HT-29 (cell line): ENCODE measurements at places on chromosomes 16 and 17. TPM values are rescaled to one million over a fixed set of nuclear protein-coding genes. Genes with fewer than 3 reads are reported as not detected.

Gene DHRS7B
- total RNA-seq = 24.5 and 26.9 TPM in 2 replicates

Gene CACNG1
- total RNA-seq = not detected in 2 replicates

Gene KRT9
- total RNA-seq = not detected in 2 replicates

Gene EPX
- not detected in 2 replicates for total RNA-seq

Gene DYNLRB2
- not detected in 2 replicates for total RNA-seq

Gene RSKR
- total RNA-seq = 11.1 and 12.1 TPM in 2 replicates

Gene EVI2A
- total RNA-seq = not detected in 2 replicates

Gene TMC7
- total RNA-seq = 3.4 and 4.9 TPM in 2 replicates

- no peak for DNase-seq
Measured at GRCh38 chr17:1123921-1124715, 55.7 kb downstream of the ABR start.

GRCh38 chr17:32970281-32970680 is 21.4 kb upstream of the SPACA3 start:
- DNase-seq = no peak

DNA sequence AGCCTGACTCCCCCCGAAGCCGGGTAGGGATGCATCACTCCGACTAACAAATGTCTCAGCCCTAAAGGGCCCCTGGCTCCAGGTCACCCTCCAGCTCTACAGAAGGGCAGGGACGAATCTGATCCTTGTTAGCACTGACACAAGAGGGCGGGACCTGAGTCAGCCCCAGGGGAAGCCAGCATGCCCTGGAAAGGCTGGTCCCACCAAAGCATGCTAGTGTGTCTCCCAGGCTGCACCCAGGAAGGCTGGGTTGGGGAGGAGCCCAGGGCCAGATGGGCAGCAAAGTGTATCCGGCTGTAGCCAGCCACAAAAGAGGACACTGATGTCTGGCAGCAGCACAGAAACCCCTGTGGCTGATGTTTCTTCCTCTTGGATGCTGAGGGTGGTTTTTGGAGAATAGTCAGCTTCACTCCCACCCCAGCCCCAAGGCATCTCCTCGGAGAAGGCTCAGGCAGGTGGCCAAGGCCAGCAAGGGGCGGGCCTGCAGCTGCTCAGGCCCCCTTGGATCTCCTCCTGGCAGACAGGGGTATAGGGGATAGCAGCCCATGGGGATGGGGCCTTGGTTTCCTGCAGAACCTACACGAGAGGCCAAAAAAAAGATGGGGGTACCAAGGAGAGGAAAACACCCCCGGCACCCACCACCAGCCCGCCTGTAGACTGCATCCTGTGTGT is 11.0 kb downstream of the NATD1 start:
- no peak for DNase-seq

DNA sequence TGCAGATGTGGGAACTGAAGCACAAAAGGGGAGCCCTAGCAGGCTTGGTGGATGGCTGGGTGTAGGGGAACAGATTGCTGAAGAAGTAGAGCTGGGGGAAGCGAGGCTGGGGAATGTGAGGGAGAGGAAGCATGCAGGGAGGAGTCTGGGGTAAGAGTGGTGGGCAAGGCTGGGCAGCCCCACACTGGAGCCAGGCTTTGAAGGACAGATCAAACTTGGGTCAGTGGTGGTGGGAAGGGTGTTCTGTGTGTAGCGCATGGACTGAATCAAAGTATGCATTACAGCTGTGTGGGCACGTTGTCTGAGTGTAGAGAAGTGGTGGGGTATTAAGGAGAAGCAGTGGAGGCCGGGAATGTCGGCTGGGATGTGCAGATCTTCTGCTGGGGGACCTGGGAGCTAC is 116.0 kb downstream of the CYLD start:
- DNase-seq = no peak

- DNase-seq = peak; percentile 55
Measured at GRCh38 chr17:49694847-49695697, 12.7 kb downstream of the SLC35B1 start.

DNA sequence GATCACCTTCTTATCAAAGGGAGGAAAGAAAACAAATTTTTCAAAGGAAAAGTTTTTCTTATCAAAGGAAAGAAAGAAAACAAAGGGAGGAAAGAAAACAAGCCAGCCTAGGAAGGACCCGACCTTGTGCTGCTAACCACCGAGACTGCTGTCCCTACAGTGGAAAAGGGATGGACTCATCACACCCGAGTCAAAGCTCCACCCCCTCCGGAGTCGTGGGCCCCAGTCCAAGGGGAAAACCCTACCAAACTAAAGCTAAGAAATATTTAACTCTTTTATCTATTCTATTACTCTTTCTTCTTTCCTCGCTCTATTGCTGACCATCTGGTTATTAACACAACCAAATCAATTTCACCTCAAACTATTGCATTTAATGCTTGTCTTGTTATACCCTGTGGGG is 6.1 kb upstream of the ENDOV start:
- no peak for DNase-seq

GRCh38 chr16:69095193-69095592 is 10.3 kb upstream of the HAS3 start:
- no peak for DNase-seq

- peak; percentile 73 for DNase-seq
Measured at GRCh38 chr16:82082543-82083244, 47.6 kb downstream of the HSD17B2 start.

GRCh38 chr17:61253362-61253761 is 146.3 kb upstream of the TBX2 start:
- no peak for DNase-seq

GRCh38 chr16:35797811-35798210 is 2338.4 kb downstream of the TP53TG3F start:
- peak; percentile 29 for DNase-seq

GRCh38 chr17:43880420-43880991 is 26.8 kb downstream of the MPP2 start:
- DNase-seq = peak; percentile 70

GRCh38 chr17:1473841-1474240 is 17.8 kb upstream of the CRK start:
- no peak for DNase-seq

DNA sequence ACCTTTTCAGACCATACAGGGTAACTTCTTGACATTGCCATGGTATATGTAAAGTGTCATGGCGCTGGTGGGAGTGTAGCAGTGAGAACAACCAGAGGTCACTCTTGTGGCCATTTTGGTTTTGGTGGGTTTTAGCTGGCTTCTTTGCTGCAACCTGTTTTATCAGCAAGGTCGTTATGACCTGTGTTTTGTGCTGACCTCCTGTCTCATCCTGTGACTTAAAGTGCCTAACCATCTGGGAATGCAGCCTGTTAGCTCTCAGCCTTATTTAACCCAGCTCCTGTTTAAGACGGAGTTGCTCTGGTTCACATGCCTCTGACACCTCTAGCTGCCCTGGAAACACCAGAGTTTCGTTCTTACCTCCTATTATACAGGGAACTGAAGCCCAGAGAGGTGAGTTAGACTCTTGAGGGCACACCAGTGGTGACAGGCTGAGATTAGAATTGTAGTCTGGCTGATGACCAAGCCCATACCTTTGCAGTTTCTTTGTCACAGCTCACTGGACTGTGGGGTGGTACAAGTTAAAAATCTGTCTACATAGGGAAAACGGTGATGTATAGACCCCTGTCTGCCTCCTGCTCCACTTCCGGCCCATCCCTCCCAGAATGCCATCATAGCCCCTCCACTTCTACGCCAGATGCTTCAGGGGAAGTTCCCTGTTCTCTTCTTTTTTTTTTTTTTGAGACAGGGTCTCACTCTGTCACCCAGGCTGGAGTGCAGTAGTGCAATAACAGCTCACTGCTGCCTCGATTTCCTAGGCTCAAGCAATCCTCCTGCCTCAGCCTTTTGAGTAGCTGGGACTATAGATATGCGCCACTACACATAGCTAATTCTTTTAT is 21.0 kb downstream of the KSR1 start:
- DNase-seq = no peak

GRCh38 chr16:30032083-30032819 is 1.2 kb upstream of the TLCD3B start:
- peak; percentile 78 for DNase-seq

DNA sequence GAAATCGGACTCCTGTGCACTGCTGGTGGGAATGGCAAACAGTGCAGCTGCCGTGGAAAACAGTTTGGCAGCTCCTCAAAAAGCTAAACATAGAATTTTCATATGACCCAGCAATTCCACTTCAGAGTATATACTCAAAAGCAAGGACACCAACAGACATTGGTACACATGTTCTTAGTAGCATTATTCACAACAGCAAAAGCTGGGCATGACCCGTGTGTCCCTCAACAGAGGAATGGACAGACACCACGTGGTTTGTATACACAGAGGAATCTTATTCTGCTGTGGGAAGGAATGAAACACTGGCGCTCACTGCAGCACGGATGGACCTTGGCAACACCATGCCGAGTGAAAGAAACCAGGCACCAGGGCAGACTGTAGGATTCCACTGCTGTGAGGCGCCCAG is 16.0 kb downstream of the NPTX1 start:
- DNase-seq = no peak

- DNase-seq = no peak
Measured at GRCh38 chr17:48484256-48484655, 46.6 kb downstream of the HOXB1 start.

DNA sequence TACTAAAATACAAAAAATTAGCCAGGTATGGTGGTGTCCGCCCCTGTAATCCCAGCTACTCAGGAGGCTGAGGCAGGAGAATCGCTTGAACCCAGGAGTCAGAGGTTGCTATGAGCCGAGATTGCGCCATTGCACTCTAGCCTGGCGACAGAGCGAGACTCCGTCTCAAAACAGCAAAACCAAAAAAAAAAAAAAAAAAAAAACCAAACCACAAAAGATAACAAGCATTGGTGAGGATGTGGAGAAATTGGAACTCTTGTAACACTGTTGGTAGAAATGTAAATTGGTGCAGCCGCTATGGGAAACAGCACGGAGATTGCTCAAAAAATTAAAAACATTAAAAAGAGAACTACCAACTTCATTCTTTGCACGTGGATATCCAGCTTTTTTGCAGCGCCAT is 119.4 kb downstream of the OR1D5 start:
- no peak for DNase-seq

GRCh38 chr17:3910420-3911270 is 5.6 kb downstream of the P2RX1 start:
- DNase-seq = no peak

DNA sequence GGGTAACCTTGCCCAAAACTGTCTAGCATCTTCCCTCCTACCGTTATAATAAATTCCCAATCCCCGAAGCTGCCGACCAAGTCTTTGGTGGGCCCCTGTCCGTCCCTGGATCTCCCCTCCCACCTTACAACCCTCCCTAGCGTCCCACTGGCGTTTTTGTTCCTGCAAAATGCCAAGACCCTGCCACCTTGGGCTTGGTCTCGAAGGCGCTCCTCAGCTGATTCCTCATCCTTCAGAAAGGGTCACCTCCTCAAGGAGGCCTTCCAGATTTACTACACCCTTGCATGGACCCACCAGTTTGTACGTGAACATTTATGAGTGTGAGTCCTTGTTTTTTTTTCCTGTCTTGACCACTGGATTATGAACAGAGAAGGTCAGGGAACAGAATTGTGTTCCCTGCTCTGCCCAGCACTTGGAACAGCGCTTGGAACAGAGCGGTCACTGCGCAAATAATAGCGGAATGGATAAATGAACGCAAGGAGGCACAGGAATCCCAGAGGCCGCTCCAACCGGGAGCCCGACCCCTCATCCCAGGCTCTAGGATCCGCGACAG is 926 bp upstream of the GFER start:
- no peak for DNase-seq

DNA sequence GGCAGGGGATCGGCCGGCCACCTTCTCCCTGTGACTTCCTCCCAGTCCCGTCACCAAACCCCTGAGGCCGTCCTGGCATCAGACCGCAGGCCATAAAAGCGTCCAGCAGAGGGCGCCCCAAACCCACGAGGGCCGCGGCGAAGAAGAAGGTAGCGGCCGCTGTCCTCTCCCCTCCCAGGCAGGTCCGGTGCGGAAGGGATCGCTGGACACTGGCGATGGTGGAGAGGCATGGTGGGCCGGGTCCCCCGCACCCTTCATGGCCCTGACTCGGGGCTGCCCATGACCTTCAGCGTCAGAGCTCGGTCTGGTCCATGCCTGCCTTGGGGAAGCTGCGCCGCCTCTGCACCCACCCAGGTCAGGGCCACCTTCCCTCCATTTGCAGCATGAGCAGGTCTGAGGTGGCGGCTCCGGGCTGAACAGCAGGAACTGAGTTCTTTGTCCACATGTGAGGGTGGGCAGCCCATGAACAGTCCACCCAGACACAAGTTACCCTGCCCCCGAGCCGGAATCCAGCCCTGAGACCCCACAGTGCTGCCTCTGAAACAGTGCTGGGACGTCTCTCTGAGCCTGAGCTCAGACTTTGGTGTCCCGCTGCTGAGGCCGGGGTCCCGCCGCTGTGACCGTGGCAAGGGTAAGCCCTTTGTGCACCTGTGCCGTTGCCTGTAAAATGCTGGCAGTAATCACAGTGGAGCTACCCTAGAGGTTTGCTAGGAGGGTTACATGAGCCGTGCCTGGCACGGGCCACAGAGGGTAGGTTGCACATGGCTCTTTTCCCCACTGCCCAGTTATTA is 40.8 kb upstream of the CMIP start:
- peak; percentile 89 for DNase-seq

DNA sequence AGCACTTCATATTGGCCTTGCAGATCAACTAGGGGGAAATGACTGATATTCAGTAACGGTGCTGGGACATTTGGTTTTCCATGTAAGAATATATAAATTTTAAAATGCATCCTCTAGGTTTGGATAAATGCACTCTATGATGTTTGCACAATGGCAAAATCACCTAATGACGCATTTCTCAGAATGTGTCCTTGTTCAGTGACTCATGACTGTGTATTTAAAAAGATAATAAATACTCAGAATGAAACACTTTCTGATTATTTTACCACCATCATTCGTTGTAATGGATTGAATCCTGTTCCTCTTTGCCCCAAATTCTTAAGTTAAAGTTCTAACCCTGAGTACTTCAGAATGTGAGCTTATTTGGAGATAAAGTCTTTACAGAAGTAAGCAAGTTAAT is 17.2 kb upstream of the ADGRG1 start:
- no peak for DNase-seq

- DNase-seq = no peak
Measured at GRCh38 chr16:65178151-65178550, 56.3 kb upstream of the CDH11 start.

- DNase-seq = no peak
Measured at GRCh38 chr17:6948562-6948961, 47.3 kb upstream of the ALOX12 start.

DNA sequence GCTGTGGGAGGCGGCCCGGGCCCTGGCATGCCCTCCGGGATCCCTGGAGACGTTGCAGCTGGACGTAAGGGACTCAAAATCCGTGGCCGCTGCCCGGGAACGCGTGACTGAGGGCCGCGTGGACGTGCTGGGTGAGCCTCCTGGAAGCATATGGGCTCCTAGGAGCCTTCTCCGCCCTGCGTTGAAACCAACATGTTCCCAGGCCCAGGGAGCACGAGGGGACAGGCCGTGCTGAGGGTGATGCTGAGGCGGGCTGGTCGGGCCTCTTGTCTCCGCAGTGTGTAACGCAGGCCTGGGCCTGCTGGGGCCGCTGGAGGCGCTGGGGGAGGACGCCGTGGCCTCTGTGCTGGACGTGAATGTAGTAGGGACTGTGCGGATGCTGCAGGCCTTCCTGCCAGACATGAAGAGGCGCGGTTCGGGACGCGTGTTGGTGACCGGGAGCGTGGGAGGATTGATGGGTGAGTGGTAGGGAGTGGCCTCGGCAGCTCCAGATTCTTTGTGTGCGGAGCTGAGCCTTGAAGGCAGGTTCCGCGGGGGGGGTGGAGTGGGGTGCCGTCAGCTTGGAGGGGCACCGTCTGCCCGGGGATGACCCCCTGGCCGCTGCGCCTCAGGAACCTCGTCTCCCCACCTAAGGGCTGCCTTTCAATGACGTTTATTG is 567 bp downstream of the HSD17B1 start:
- no peak for DNase-seq

- DNase-seq = peak; percentile 99
Measured at GRCh38 chr17:37373530-37374159, 2.1 kb upstream of the C17orf78 start.
